ENCODE measurements at places on chromosomes 12 and 14.

DNA sequence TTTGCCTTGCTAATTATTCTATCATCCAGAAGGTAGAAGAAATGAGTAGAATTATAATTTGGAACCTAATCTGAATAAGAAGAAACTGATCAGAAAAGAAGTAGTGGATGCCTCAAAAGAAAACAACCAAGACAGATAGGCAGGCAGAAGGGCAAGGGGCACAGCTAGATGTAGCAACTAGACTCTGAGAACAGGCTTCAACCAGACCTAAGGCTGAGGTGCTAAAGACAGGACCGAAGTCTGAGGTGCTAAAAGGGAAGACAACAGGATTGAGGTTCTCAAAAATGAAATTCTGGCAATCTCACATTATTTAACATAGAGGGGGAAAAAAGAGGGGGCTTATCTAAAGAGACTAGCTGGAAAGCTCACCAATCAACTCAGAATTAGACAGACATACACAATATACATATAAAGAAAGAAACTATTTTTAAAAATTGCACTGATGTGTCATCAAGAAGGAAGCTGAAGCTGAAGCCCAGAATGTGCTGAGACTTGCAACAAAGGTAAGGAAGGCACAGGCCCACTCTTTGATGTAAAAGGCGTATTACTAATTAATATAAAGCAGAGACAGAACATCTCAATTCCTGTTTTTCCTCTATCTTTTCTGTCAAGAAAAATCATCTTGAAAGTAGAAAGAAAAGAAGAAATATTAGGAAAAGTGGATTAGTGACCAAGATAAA is 43.8 kb upstream of the CSRNP2 start:
- DNase-seq, result no peak

DNA sequence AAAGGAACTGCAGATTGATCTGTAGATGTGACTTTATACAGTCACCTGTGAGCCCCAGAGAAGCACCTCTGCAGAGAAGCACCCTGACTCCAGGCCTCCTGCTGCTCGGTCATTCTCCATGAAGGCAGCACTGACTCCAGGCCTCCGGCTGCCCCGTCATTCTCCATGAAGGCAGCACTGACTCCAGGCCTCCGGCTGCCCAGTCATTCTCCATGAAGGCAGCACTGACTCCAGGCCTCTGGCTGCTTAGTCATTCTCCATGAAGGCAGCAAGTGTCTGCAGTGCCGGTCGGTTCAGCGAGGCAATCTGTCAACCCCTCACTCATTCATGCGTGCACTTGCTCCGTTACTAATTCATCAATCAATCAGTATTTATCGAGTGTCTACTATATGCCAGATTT is 160.3 kb downstream of the PIWIL1 start:
- DNase-seq, result no peak

DNA sequence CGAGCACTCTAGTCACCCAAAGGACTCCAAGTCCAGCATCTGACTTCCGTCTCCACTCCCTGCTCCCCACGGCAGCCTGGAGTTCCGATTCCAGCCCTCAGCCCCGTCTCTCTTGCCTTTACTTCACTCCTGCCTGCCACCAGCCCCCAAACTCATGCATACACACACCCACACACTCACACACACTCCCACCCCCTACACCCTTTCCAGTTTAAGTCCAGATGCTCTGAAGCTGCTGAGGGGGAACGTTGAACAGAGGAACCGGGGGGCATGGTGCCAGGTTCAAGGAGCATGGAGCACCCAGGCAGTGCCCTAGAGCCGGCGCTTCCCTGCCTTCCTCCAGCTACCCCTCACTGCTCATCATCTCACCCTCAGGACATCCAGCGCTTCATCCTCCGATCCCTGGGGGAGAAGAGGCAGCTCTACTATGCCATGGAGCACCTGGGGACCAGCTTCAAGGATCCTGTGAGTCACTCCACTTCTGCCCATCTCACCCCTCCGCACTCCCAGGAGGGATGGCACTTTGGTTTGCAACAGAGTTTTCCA is 3.3 kb downstream of the P3H3 start:
- DNase-seq, result no peak

DNA sequence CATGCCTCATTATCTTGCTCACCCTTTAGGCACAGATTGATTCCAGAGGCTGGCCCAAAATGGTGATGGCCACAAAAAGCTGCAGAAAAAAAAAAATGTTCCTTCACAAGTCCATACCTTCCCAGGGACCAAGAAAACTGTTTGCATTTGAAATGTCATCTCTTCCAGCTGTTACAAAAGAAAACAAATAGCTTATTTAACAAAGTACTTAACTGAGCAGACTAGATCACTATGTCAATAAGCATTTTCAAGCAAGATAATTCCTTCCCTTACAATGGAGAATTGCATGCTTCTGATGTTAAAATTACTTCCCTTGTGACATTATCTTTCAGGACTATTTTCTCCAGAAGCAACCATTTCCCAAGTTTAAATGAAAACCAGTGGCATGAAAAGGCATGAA is 377.9 kb upstream of the KITLG start:
- no peak for DNase-seq

GRCh38 chr12:57149245-57149900 is 2.0 kb upstream of the LRP1-AS start:
- no peak for DNase-seq

DNA sequence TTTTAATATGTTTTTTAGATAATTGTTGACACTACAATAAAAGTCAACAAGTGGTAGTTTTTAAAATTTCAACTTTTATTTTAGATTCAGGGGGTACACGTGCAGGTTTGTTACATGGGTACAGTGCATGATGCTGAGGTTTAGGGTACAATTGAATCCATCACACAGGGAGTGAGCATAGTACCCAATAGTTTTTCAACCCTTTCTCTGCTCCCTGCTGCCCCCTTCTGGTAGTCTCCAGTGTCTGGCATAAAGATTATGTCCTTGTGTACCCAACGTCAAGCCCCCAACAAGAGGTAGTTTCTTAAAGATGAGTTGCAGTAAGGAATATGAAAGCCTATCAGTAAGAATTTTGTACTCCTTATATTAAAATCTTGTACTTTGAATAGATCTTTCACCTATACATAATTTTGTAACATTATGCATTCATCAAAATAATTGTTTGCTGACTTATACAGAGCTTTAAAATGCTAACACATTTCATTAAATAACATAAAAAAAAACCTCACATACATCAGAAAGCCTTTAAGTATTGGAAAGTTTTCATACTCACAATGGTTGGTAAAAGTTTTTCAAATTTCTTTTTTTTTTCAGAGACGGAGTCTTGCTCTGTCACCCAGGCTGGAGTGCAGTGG is 5.4 kb upstream of the RALGAPA1 start:
- no peak for DNase-seq

DNA sequence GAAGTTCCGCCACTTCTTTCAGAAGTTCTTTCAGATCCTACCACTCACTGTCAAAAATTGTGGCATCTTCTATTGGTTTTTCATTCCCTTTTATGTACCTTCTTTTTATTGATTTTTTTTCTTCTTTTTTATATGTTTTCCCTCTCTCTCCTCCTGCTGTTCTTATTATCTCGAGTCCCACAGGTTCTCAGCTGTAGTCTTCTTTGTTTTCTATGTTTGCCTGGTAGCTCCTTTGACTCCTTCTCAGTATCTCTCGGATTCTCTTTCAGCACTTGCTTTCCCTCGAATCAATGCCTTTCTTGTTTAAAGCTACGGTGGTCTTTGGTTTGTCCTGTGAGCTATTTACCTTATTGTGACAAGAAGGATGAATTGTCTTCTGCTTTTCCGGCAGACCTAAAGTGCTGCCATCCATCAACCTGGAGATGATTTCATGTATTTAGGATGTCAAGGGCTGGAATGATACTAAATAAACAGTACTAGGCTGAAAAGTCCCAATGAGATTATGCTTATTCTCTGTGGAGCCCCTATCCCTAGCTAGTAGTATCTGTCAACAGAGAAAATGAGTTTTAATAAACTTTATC is 541.7 kb downstream of the NOVA1 start:
- no peak for DNase-seq

DNA sequence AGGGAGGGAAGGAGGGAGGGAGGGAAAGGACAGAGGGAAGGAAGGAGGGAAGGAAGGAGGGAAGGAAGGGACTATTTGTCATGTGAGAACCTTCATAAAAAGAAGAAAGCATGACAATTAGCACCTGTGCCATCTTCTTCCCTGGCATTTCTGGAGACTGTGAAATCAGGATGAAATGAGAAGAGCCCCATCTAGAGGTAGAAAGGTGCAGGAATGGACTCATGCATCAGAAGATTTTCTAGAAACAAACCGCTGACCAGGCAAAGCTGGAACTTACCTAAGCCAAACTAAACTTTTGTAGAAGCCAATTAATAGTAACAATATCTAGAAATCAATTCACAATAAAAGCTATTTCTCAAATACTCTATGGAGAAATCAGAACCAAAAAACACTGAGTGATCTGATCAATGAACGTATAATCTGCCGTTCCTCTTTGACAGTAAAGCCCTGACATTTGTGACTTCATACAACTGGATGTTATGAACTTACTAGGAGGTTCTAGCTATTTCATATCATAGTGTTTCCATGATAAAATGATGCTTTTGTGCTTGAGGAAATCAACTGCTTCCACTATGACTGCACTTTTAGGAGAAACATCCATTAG is 24.4 kb upstream of the CRACR2A start:
- no peak for DNase-seq

- DNase-seq, result no peak
These were observed 4.9 kb downstream of the TSPAN8 start for GRCh38 chr12:71152851-71153250.

DNA sequence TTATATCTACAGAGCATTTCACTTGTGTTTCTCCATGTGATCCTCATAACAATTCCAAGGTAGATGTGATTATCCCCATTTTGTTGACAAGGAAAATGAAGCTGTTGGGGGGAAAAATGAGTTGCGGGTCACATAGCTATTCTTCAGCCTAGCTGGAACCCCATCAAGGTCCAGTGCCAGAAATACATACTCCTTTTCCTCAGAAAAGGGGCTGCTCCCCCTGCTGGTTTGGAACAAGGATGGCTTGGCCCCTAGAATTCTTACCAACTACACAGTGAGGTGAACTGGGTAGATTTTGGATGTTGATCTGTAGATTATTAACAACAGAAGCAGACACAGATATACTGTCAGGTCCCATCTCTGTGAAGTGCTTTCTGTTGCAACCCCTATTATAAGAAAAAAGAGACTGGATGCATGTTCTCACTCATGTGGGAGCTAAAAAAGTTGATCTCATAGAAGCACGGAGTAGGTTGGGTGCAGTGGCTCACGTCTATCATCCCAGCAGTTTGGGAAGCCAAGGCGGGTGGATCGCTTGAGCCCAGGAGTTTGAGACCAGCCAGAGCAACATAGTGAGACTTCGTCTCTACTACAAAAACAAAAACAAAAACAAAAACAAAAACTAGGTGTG is 8.9 kb downstream of the IKZF4 start:
- no peak for DNase-seq

DNA sequence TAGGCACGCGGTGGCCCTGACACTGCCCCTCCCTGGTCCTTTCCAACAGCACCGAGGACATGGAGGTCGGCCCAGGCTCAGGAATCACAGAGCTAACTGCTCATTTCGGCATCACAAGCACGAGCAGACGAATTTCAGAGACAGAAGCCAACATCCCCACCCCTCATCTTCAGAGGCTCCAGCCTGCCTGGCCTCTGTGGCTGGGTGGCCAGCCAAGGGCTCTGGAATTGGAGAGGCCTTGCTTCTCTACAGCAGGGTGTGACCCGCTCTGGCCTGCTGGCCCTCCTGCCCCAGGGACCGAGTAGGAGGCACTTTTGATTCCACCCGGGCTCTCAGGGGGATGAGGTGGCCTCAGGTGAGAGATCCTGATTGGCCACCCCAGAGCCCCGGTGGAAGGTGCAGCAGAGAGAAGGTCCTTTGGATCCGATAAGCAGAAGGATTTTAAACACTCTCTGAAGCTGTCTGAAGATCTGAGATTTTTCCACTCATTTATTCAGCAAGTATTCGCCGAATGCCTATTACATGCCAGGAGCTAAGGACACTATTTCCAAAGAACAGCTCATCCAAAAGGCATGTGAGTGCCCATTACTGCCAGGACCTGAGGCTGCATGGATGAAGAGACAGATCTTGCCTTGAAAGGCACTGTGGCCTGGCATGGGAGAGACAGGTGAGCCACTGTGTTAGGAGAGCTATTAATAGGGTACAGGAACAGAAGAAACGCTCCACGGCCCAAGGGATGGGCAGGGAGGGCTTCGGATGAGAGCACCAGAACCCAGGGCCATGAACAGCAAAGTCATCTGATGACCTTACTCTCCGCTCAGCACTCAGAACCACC is 10.2 kb downstream of the BAG5 start:
- no peak for DNase-seq

DNA sequence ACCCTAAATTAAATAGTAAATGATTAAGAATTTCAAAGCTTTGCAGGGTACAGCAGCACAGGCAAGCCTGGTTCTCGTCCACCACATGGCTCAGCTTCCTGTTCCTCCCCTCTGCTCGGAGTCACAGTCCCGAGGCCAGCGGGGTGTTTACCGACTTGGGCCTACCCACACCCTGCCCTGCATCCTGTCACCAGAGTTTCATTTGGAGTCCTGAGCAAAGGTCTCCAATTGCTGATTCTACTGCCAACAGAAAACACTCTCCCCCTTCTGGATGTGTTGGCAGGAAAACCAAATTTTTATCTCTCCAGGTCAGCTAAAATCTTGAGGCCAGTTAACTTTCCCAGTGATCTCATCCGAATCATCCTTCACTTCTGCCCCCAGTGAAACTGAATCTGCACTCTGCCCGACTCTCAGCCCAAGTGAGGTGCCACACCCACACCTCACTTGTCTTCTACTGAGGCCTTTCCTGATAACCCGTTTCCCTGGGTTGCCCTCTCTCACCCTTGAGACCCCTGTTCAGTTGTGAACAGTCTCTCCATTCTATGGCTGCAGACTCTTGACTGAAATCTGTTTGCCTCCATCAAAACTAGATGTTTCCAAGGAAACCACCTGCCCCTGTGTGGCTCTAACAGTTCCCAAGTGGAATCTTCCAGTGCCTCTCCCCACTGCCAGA is 71.2 kb downstream of the VCPKMT start:
- DNase-seq, result no peak

GRCh38 chr14:72763892-72764291 is 130.0 kb downstream of the DPF3 start:
- DNase-seq, result no peak

GRCh38 chr14:32559590-32559989 is 230.5 kb downstream of the AKAP6 start:
- no peak for DNase-seq

DNA sequence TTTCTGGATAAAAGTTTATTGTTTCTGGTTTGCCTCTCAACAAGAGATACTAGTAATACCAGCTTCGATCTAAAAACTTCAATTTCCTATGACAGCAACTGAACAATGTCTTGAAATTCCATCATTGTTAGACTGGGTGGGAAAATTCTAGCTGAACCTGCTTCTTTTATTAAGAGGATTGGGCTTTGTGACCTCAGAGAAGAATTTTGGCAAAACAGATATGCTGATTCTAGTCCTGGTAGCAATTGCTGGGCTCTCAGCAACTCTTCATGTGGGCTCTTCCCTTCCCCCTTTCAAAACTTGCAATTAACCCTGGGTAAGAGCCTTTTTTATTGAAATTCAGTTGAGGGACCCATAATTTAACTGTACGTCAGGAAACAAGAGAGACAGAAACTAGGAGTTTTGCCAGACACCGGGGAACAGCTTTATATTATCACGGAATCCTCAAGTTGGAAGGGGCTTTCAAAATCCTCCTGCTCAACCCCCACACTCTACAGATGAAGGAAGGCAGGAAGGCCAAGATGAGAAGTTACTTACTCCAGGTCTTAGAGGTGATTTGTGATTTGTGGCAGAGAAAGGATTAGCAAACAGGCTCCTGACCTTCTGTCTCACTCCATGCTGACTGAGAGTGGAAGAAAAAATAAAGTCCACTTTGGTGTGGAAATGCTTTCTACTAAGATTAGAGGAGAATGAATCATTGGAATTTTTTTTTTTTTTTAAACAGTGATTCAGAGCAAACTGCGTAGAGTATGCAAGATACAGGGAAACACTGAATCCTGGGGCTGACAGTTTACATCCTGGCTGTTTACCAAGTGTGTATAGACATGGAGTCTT is 239.0 kb upstream of the ATP2B1 start:
- DNase-seq, result no peak

All from cortex of kidney (tissue), 1 donor.